K562 (cell line): ENCODE measurements at places on chromosomes 16 and 17. TPM values are rescaled to one million over a fixed set of nuclear protein-coding genes. Genes with fewer than 3 reads are reported as not detected.

GRCh38 chr17:51722994-51723393 is 435.5 kb downstream of the CA10 start:
- H3K4me1 ChIP-seq: no peaks in the 10 kb centered on the region
- no peak overlapping the region for H3K27ac ChIP-seq
- no peaks in the 10 kb centered on the region for H3K36me3 ChIP-seq
- DNase-seq: no peak
- H3K4me3 ChIP-seq: no peak overlapping the region

TNFSF13 gene
- 0.38 and 0.51 TPM in 2 replicates for total RNA-seq

- no peak for DNase-seq
- no peak overlapping the region for H3K27ac ChIP-seq
- no peak overlapping the region for H3K4me3 ChIP-seq
- H3K27me3 ChIP-seq: peaks cover 17% of the 10 kb centered on the region; the same call in 2 of the 3 replicates
- no peaks in the 10 kb centered on the region for H3K36me3 ChIP-seq
Observed at GRCh38 chr17:50620237-50620636, 14.4 kb upstream of the ABCC3 start.

GRCh38 chr17:42591411-42591810 is 13.9 kb upstream of the PSMC3IP start:
- no peak for DNase-seq
- H3K4me1 ChIP-seq: no peaks in the 10 kb centered on the region; the same call in 1 of the 2 replicates
- H3K4me3 ChIP-seq: no peak overlapping the region
- H3K27ac ChIP-seq: no peak overlapping the region
- peaks cover 59% of the 10 kb centered on the region; the same call in 2 of the 3 replicates for H3K36me3 ChIP-seq

- H3K27ac ChIP-seq: peak overlapping the region; percentile 100
- DNase-seq: peak; percentile 45
- peaks cover 41% of the 10 kb centered on the region for H3K36me3 ChIP-seq
- peaks cover 26% of the 10 kb centered on the region for H3K4me1 ChIP-seq
- H3K27me3 ChIP-seq: no peaks in the 10 kb centered on the region
Observed at GRCh38 chr17:75181608-75182318, 996 bp downstream of the SUMO2 start.

C17orf107 gene
- 0.29 and 0.42 TPM in 2 replicates for total RNA-seq

IL21R gene
- total RNA-seq: 0.29 and 0.51 TPM in 2 replicates

SNN gene
- total RNA-seq: 2.0 and 2.9 TPM in 2 replicates

SP6 gene
- total RNA-seq: 6.9 and 7.9 TPM in 2 replicates

DNA sequence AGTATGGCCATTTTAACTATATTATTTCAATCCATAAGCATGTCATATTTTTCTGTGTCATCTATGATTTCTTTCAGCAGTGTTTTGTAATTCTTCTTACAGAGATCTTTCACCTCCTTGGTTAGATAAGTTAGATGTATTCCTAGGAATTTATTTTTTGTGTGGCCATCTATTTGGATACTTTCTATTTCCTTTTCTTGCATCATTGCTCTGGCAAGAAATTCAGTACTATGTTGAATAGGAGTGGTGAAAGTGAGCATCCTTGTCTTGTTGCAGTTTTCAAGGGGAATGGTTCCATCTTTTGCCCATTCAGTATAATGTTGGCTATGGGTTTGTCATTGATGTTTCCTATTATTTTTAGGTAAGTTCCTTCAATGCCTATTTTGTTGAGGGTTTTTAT is 15.1 kb upstream of the ABCA9 start:
- no peaks in the 10 kb centered on the region for H3K4me1 ChIP-seq
- H3K27ac ChIP-seq: no peak overlapping the region
- no peaks in the 10 kb centered on the region for H3K27me3 ChIP-seq
- no peaks in the 10 kb centered on the region for H3K36me3 ChIP-seq

DNA sequence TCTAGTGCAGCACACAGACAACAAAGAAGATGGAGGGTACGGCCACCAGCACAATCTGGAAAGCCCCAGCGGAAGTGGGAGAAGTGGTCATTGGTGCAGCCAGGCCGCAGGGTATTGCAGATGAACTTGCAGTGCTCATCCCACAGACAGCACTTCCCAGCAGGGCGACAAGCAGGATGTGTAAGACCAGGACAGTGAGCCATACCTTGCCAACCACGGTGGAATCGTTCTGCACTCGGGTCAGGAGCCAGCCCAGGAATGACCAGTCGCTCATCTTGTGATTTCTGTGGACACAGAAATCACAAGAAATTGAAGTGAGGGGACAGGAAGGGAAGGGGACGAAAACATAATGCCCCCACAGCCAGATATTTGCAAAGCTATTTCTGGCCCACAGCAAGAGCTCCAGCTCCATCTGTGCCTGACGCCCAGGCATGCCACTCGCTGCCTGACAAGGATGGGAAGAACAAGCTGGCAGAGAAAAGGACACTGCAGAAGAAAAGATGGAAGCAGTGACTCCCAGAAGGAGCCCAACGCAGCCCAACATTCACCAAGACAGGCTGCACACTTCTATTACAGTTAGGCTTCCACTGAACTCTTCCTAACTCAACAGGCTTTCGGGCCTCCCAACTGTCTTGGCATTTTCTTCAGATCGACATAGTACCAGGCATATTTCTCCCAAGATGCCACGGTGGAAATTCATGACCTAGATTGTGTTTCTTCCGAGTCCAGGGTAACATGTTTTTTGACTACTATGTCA is 17.5 kb upstream of the MYO18A start:
- no peak overlapping the region for H3K27ac ChIP-seq
- H3K4me1 ChIP-seq: no peaks in the 10 kb centered on the region; the same call in 1 of the 3 replicates
- H3K4me3 ChIP-seq: no peak overlapping the region

GRCh38 chr17:40024901-40025300 is 9.7 kb downstream of the CSF3 start:
- H3K27me3 ChIP-seq: no peaks in the 10 kb centered on the region
- peaks cover 93% of the 10 kb centered on the region for H3K36me3 ChIP-seq
- H3K27ac ChIP-seq: no peak overlapping the region

CDH13 gene
- total RNA-seq: not detected in 2 replicates

GNGT2 gene
- not detected in 2 replicates for total RNA-seq

- no peaks in the 10 kb centered on the region for H3K36me3 ChIP-seq
- no peak for DNase-seq
- H3K27ac ChIP-seq: no peak overlapping the region
- H3K27me3 ChIP-seq: no peaks in the 10 kb centered on the region
- no peak overlapping the region for H3K4me3 ChIP-seq
Observed at GRCh38 chr17:42174126-42174783, 6.7 kb downstream of the KCNH4 start.

DNA sequence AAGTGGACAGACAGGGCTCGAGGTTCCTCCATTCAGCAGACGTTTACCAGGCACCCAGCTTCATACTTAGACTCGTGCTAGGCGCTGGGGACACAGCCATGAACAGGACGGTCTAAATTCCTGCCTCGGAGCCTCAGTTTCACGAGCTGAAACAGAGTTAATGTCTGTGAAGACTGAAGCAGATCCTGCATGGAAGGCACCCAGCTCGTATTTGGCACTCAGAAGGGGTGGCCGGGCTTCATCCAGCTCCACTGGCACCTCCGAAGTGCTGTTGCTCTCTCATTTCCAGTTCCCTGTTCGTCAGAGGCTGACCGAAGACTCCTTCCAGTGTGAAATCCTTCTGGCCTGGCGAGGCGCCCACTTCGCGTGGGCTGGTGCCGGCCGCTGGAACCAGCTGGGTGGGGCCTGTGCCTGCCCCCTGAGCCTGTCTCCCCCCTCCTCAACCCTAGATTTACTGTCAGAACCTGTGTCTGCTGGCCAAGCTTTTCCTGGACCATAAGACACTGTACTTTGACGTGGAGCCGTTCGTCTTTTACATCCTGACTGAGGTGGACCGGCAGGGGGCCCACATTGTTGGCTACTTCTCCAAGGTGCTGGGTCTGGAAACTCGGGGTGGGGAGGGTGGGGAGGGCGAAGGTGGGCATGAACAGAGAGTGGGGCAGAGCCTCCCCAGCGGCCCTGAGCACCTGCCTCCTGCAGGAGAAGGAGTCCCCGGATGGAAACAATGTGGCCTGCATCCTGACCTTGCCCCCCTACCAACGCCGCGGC is 5.8 kb downstream of the PRSS8 start:
- H3K36me3 ChIP-seq: peaks cover 62% of the 10 kb centered on the region; the same call in 2 of the 3 replicates
- no peaks in the 10 kb centered on the region for H3K27me3 ChIP-seq
- peak overlapping the region; percentile 90 for H3K27ac ChIP-seq
- H3K4me3 ChIP-seq: no peak overlapping the region

DNA sequence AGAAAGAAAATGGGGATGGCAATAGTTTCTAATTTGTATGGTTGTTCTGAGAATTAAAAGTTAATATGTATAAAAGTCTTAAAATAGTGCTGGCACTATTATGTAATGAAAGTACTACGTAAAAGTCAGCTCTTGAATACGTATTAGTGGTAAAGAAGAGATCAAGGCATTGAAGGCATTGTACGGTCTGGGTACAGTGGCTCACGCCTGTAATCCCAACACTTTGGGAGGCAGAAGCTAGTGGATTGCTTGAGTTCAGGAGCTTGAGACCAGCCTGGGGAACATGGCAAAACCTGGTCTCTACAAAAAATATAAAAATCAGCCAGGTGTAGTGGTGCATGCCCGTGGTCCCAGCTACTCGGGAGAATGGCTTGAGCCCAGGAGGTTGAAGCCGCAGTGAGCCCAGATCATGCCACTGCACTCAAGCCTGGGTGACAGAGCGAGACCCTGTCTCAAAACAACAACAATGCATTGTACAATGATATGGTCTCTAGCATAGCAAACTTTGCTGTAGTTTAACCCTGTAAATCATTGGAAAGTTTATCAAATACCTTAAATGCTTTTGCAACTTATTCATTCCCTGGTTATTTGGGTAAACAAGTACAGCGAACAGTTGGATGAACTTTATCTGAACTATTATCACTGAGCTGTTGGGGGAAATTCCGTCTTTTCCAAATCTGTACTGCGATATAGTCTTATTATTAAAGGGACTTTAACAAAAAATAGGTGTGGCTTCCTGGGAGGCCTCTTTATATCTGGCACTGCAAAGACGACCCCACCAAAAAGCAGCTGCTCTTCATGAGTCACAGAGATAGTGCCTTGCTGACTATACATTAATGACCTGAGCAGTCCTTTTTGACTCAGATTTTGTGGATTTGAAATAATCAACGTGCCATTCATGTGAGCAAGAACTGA is 73.6 kb downstream of the GPRC5B start:
- peak; percentile 12 for DNase-seq
- H3K4me1 ChIP-seq: no peaks in the 10 kb centered on the region
- H3K36me3 ChIP-seq: no peaks in the 10 kb centered on the region
- H3K27ac ChIP-seq: no peak overlapping the region
- no peak overlapping the region for H3K4me3 ChIP-seq
- H3K27me3 ChIP-seq: no peaks in the 10 kb centered on the region; the same call in 1 of the 2 replicates

- no peaks in the 10 kb centered on the region for H3K4me1 ChIP-seq
- H3K27me3 ChIP-seq: peaks cover 50% of the 10 kb centered on the region
- no peak overlapping the region for H3K27ac ChIP-seq
- H3K4me3 ChIP-seq: no peak overlapping the region
Observed at GRCh38 chr16:86120201-86121192, 221.5 kb downstream of the IRF8 start.

GRCh38 chr16:1325261-1325660 is 8.2 kb upstream of the BAIAP3 start:
- H3K4me3 ChIP-seq: no peak overlapping the region
- peaks cover 44% of the 10 kb centered on the region for H3K36me3 ChIP-seq
- no peak overlapping the region for H3K27ac ChIP-seq

GRCh38 chr17:57447990-57448758 is 191.9 kb downstream of the MSI2 start:
- H3K4me1 ChIP-seq: peaks cover 12% of the 10 kb centered on the region; the same call in 1 of the 2 replicates
- no peak overlapping the region for H3K27ac ChIP-seq
- no peaks in the 10 kb centered on the region for H3K27me3 ChIP-seq
- DNase-seq: no peak
- H3K36me3 ChIP-seq: no peaks in the 10 kb centered on the region; the same call in 2 of the 3 replicates

KRTAP2-3 gene
- total RNA-seq: not detected in 2 replicates

ALOX15 gene
- not detected in 2 replicates for total RNA-seq

HBZ gene
- total RNA-seq: 480 and 495 TPM in 2 replicates

- H3K27ac ChIP-seq: no peak overlapping the region; the same call in 2 of the 3 replicates
- no peak for DNase-seq
- peak overlapping the region; percentile 55 for H3K4me3 ChIP-seq
Observed at GRCh38 chr17:69326377-69327059, 415 bp downstream of the ABCA5 start.

DNA sequence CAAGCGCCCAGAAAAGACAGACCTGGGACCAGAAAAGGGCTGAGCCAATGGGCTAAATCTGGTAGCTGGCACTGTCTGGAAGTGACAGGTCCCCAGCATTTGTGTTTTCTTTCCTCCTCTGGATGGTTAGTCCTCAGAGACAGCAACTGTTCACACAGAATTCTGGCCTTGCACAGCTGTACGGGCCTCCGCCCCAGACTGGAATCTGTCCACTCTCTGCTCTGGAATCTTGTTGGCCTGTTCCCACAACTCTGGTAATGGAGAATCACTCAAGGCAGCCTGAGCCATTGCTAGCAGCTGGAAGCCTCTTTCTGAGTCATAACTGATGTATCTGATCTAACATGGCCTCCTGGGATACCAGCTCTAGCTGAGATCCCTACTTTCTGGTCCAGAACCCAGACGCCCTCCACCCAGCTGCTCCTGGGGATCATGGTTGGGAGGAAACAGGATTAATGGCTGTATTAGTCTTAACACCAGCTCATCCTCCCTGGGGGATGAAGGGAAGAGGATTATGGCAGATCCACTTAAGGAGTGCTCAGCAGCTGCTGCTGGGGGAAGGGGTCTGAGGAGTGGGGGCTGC is 9.1 kb downstream of the ZNF668 start:
- DNase-seq: no peak
- H3K4me1 ChIP-seq: no peaks in the 10 kb centered on the region; the same call in 2 of the 3 replicates

DNA sequence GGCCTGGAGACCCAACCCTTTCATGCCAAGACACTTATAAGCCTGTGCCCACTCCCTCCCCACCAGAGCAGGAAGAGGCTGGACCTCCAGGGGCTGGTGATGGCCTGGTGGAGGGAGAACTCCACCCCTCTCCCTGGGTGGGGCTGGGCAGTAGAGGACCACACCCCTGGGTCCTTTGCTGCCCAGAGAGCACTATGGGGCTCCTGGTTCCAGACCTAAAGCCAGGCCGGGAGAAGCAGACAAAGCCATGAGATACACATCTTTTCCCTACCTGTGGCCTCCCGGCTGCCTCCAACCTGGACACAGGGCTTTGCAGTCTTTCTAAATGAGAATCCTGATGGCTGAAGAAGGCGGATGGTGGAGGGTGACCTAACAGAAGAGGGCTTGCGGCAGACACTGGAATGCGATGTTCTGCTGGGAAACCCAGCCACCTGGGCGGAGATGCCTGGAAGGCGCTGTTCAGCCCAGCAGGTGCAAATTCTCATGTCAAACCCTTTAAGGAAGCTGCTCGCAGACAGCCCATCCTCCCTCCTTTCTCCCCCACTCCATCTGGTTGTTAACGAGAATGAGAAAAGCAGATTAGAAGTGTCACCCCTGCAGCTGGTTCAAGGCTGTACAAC is 43.9 kb upstream of the KIFC3 start:
- H3K4me1 ChIP-seq: no peaks in the 10 kb centered on the region
- H3K27me3 ChIP-seq: peaks cover 26% of the 10 kb centered on the region
- H3K27ac ChIP-seq: no peak overlapping the region

GRCh38 chr16:85687651-85688471 is 893 bp downstream of the GINS2 start:
- H3K27ac ChIP-seq: peak overlapping the region; percentile 89; the same call in 2 of the 3 replicates
- H3K4me1 ChIP-seq: peaks cover 33% of the 10 kb centered on the region
- peak; percentile 33 for DNase-seq
- H3K36me3 ChIP-seq: peaks cover 45% of the 10 kb centered on the region; the same call in 2 of the 3 replicates
- peak overlapping the region; percentile 90 for H3K4me3 ChIP-seq

KRT33B gene
- not detected in 2 replicates for total RNA-seq

KREMEN2 gene
- 7.6 and 8.2 TPM in 2 replicates for total RNA-seq

GRCh38 chr16:57409065-57409464 is 4.5 kb downstream of the CCL17 start:
- H3K4me3 ChIP-seq: no peak overlapping the region
- H3K36me3 ChIP-seq: no peaks in the 10 kb centered on the region
- no peak for DNase-seq
- peaks cover 61% of the 10 kb centered on the region for H3K27me3 ChIP-seq

C16orf96 gene
- not detected in 2 replicates for total RNA-seq
